ENCODE measurements at places on chromosomes 4 and X.

GRCh38 chr4:145785391-145786008 is 105.6 kb downstream of the C4orf51 start:
- no peak for DNase-seq

DNA sequence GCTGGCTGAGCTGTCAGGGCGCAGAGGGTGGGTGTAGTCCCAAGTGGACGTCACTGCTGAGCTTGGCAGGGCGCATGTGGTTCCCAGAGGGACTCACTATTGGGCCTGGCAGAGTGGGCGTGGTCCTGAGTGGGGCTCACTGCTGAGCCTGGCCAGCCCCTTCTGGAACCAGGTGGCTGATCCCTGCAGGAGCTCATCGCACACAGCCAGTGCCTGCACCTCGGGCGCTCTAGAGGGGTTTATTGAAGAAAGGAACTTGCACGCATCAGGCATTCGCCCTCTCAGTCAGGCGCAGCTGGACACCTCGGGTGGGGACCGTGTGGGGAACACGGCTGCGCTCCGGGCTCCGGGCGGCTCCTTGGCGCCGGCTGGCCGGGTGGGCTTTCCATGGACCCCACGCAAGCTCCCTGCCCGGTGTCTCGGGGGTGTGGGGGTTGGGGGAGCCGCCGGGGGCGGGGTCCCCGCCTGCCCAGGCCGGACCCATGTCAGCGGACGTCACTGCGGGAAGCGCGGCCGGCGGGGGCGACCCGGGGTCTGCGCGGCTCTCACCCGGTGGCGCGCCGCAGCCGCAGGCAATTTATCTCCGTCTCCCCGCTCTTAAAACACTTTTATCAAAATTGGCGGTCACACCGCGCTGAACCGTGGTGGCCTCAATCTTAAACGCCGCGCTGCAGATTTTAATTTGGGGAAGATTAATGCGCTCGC is 65.4 kb upstream of the NKX1-1 start:
- DNase-seq: no peak

DNA sequence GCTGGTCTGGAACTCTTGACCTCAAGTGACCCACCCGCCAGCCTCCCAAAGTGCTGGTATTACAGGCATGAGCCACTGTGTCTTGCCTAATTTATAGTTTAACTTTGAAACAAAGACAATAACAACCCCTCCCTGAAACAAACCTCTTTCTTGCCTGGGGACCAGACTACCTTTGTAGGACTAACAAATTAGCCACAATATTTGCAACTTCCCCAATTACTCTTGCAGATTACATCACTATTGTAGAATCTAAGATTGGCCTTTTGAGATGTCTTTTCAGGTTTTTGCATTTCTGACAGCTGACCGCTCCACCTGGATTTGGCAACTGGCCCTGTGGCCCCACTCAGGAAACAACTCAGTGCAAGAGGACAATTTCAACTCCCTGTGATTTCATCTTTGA is 84.8 kb downstream of the AKAP4 start:
- DNase-seq: no peak

DNA sequence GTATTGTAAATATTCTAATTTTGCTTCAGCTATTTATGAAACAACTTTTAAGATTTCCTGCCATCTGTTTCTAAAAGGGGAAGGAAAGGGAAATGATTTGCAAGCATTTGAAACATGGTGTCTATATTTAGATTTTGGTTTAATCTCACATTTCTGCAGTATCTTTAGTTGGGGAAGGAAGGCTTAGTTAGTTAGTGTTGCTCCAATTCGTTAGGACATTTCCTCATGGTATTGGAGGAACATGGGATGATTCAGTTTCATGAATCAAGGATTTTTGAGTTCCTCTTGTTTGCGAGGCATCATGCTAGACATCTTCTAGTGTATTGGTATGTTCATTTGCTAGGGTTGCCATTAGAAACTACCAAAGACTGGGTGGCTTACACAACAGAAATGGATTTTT is 20.5 kb upstream of the TMEM192 start:
- no peak for DNase-seq

DNA sequence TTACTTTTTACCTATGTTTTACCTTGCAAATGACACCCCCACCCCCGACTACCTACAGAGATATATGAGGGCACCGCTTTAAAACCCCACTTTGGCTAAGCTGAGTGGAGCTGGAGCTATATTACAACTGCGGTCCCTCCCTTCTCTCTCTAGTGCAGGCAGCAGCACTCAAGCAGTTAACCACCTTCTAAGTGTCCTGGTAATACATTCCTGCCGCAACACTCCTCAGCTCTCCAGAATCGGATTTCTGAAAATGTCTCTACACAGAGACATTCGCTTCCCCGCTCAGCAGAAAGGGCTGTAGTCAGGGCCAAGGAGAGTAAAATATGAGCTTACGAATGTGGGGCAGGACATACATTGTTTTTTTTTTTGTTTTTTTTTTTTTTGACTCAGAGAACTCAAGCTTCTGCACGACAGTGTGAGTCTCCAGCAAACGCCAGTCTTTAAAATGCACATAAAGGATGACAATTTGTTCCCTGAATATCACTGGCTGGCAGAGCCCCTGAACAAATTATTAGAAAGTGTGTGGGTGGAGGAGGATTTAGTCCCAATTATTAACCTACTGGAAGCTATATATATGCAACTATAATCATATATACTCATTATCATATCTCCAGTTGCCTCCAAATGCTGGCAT is 287.0 kb upstream of the TET2 start:
- no peak for DNase-seq

- DNase-seq: no peak
These were observed 59.7 kb upstream of the BCOR start for GRCh38 chrX:40157228-40158035.

GRCh38 chrX:11188664-11189063 is 77.5 kb downstream of the HCCS start:
- no peak for DNase-seq

GRCh38 chr4:149794352-149794751 is 21.3 kb downstream of the IQCM start:
- no peak for DNase-seq

GRCh38 chrX:29992083-29992482 is 223.3 kb upstream of the MAGEB2 start:
- DNase-seq: no peak

GRCh38 chr4:88514557-88515511 is 8.7 kb downstream of the PYURF start:
- no peak for DNase-seq

DNA sequence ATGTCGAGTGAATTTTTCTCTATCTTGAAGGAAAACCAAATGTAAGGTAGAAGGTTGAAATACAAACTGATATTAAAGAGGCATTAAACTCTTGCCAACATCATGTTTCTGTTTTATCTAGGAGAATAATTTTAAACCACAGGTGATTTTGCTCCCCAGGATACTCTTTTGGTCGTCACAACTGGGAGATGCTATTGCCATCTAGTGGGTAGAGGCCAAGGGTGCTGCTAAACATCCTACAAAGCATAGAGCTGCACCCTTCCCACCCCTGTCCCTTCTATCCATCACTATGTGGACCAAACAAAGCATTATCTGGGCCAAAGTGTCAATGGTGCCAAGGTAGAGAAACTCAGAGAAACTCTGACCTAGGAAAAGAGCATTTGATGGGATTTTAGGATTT is 154.6 kb upstream of the MAGEB2 start:
- DNase-seq: no peak

DNA sequence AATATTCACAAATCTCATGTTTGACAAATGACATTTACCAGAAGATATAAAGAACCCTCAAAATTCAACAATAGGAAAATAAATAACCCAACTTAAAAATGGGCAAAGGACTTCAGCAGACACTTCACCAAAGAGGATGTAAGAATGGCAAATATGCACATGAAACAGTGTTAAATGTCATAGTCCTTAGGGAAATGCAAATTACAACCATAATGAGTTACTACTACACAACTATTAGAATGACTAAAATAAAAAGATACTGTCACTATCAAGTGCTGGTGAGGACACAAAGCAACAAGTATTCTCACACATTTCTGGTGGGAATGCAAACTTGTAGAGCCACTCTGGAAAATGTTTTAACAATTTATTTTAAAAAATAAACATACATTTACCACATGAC is 40.8 kb upstream of the NR0B1 start:
- no peak for DNase-seq

DNA sequence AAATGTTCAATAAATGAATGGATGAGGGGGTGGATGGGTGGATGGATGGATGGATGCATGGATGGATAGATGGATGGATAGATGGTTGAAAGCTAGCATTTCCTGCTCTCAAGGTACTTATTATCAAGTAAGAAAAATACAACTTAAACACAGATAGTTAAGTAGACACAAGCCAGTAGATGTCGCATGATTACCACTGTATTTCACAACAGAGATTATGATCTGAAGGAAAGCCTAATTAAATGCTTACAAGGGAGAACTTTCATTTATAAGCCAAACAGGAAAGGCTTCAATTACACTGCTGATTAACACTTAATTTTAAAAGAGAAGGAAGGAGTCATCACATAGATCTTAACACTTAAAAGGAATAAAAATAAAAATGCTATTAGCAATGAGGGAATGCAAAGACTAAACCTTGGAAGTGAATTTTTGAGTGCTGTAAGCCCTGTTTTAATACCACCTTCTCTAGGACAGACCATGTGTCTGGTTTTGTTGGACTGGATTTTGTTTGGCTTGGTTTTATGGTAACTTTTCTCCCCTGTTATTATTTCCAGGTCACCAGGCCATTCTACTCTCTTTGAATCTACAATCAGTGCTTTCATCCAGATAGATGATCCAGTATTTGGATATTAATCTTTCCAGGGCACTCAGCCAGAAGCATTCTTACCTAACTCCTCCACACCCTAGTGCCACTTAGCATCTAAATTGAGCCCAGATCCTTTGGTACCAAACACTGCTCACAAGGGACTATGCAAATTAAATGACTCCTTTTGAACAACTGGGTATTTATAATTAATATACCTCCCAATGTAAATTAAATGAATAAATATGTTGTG is 75.5 kb upstream of the SLC39A8 start:
- DNase-seq: no peak

DNA sequence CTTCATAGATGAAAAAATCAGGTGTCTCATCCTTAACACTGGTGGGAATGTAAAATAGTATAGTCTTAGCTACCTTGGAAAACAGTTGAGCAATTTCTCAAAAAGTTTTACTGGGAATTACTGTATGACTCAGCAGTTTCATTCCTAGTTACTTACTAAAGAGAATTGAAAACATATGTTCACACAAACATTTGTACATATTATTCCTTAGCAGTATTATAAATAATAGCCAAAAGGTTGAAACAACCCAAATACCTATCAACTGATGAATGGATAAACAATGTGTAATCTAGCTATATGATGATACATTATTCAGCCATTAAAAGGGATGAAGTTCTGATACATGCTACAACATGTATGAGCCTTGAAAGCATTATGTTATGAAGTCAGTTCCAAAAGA is 41.7 kb downstream of the RBM46 start:
- DNase-seq: no peak

GRCh38 chr4:18980516-18981233 is 959.1 kb upstream of the LCORL start:
- DNase-seq: no peak

- DNase-seq: no peak
These were observed 108.4 kb upstream of the ATXN3L start for GRCh38 chrX:13428053-13428786.

- DNase-seq: no peak
These were observed 20.9 kb downstream of the NFKB1 start for GRCh38 chr4:102522031-102522440.

DNA sequence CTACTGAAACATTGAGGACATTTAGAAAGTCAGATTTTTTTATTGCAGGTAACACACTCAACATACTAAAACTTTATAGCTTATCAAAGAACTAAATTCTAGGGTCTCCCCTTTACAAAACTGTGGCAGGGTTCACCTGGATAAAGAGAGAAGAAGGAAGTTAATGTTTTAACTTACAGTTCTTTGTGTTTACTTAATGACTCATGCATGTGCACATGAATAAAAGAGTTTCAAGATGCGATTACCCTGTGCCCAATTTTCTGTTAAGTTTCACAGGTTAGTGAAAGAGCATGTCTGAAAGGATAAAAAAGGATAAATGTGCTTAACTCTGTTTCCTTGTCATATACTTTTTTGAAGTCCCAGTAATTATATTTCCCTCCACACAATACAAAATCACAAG is 16.8 kb downstream of the DCAF8L1 start:
- DNase-seq: no peak

- no peak for DNase-seq
These were observed 164.8 kb upstream of the ZIC3 start for GRCh38 chrX:137401092-137401491.

DNA sequence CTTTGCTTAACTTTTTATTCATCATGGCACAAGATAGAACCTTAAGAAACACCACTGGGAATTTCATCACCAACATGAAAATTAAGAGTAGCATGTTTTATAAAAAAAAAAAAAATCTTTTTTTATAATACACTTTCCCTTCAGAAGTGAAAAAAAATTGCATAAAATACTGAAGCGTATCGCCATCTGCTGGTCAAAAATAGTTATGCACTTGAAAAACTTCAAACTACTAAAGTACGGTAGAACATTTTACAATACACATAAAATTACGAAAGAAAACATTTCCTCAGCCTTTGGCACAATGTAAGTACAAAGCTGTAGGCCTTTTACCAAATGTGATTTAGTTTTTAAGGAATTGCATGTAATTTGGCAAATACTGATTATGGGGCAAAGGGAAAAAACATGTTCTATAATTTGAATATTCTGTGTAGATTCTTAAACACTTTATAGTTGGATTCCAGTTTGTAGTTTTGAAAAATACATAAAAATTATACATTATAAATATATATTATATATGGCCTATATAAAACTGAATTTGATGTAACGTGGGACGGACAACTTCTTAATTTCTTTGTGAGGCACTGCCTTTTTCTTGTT is 26.5 kb downstream of the HCCS start:
- no peak for DNase-seq

DNA sequence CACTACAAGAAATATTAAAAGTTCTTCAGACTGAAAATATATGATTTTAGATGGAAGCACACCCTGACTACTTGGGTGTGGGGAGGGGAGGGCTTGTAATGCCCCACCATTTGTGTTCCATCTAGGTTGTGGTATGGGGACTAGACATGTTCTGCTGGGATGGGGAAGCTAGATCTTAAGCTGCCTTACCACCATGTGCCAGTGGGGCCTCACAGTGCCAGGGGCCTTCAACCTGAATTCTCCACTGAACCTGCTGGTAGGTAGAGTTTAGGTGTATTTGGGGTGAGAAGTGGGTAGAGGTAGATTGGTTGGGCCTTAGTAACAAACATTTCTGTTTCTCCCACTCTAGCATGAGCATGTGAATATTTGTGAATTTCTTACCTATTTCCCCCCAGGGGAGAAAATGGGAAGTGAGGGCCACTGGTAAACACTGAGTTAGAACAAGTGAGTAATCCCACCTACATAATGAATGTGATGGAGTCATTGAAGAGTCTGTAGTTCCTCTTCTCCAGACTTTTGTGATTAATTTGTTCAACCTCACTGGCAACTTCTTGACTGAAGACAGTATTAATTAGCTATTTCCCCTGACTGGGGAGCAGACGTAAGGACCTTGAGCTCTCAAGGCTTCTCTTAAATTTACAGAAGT is 44.0 kb downstream of the BRCC3 start:
- no peak for DNase-seq
